ENCODE measurements at places on chromosomes 6 and 20.

- DNase-seq, result no peak
These were observed 96.3 kb downstream of the MRPL14 start for GRCh38 chr6:44030812-44031454.

DNA sequence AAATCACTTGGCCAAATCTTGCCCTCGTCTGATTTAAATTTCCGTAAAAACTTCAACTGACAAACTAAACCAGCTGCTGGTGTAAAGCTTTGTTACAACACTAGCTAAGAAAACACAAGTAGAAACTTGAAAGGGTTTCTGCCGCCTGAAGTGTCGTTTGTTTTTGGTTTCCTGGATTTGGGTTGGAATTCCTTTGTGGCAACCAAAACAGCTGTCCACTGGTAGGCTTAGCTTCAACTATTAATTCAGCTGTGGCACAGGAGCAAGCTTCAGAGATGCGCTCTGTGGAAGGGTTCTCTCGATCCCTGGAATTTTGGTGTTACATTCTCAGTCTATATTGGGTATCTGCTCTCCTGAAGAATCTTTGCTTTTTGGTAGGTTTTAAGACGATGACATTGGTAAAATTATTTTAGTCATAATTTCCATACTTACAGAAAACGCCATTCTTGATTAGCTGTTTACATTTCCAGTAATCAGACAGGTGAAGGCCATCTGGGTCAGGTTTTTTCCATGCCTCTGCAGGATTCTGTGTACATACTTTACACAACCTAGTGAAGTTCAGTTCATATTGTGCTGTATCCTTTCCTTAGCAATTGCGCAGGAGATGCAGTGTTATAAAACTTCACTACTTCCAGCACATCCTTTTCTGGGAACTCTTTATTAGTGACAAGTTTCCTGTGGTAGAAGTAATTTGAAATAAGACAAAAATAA, 29.9 kb upstream of the SAMD3 start:
- DNase-seq, result no peak

DNA sequence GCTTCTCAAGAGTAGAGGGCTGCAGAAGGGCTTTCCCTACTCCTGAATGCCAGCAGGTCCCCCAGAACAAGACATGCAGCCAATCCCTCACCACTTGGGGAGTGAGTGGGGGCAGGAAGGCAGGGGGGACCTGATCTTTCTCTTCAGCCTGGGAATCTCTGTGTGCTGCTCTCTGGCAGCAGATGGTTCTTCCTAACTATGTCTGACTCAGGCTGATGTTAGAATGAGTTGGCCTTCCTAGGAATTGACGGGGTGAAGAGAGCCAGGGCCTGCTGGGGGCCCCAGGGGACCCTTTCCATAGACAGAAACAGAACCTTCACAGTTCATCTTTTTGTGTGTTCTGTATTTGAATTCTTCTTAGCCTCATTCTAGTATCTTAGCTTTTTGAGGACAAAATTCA, 29.0 kb upstream of the TCP11 start:
- DNase-seq, result no peak

- DNase-seq, result no peak
These were observed 41.5 kb upstream of the ZNF337 start for GRCh38 chr20:25738198-25738597.

DNA sequence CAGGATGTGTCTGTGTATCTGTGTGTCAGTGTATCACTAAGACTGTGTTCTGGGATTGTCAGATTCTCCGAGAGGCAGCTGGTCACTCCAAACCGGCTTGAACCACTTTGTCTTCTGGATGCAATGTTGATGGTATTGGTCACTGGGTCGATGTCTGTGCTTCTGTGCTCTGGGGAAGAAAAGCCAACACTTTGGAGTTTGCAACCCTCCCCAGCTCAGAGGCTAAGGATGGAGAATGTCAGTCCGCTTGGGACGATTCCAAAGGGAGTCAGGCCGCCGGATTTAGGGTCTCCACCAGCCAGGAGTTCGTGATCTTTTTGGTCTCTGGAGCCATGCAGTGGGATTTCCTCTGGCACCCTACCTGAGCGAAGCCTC, 5.2 kb downstream of the MAFB start:
- DNase-seq, result no peak

- DNase-seq, result no peak
These were observed 55.6 kb downstream of the ZNF831 start for GRCh38 chr20:59219211-59219610.

GRCh38 chr6:129920103-129920798, 59.1 kb upstream of the TMEM244 start:
- DNase-seq, result no peak

DNA sequence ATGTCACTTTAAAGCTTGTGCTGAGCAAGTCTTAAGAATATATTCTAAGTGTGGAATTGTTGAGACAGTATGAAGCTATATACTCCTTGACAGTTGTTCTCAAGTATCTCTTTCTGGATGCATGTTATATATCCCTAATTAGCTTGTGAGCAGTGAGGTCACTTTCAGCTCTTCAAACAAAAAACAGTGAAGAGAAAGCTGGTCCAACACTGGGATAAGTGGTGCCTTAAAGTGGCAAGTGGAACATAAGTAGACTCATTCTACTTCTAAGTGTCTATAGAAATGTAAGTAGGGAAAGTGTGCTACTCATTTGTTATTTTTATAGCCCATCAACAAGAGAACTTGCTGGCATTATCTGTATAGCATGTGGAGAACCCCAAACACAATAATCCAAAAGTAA, 133.1 kb upstream of the BACH2 start:
- no peak for DNase-seq

- DNase-seq, result no peak
These were observed 324.8 kb downstream of the LRFN2 start for GRCh38 chr6:40262363-40262762.

DNA sequence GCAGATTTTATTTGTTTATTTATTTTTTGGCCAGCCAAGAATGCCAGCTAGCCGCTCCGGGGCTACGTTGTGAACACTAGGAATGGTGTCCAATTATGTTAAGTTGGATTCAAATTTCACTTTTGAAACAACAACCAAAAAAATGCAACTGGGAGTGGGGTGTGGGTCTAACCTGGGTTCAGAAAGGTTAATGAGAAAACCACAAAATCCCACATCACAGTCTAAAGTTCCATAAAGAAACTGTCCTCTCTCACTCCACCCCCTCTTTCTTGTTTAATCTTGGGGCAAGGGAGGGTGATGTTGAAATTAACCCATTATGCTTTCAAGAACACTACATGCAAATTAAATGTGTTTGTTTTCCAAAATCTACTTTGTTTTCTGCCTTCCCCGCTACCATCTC, 77.2 kb downstream of the LINC00237 start:
- no peak for DNase-seq

GRCh38 chr20:7637184-7637583, 303.1 kb downstream of the HAO1 start:
- no peak for DNase-seq

DNA sequence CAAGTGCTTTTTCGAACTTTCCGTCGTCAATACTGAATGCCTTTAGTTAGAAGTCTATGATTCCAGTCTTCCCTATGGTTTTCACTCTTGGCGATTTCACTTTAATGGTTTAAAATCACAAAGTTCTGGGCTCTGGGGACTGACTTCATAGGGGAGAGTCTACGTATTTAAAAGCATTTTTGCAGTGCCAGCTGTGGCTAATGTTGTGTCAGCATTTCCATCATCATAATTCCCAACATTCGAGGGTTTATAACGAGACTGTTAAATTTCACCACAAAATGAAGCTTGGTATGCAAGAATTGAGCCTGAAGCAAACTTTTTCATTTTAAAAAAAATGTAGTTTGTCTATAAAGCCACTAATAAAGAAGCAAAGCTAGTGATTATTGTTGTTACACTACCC, 242.7 kb downstream of the SOX4 start:
- no peak for DNase-seq

- DNase-seq, result peak; percentile 37
These were observed 44.2 kb upstream of the SUPT3H start for GRCh38 chr6:45421709-45422502.

GRCh38 chr6:33882154-33882553, 78.4 kb upstream of the MLN start:
- DNase-seq, result no peak

GRCh38 chr6:3323148-3323547, 64.4 kb downstream of the PSMG4 start:
- DNase-seq, result no peak

DNA sequence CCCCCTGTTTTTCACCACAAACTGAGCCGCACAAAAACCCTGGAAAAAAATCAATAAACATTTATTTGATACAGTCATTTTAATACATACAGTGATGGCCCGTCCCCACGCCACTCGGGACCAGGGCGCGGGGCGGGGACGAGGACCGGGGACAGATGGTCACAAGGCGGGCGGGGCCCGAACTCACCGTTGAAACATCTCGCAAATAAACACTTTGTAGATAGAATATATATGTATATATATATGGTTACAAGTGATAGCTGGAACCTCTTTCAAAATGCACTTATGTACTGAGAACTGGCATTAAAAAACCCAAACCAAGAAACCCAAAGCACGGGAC, 418 bp upstream of the UCKL1 start:
- DNase-seq, result no peak

- DNase-seq, result no peak
These were observed 34.3 kb downstream of the GPLD1 start for GRCh38 chr6:24455061-24455460.

DNA sequence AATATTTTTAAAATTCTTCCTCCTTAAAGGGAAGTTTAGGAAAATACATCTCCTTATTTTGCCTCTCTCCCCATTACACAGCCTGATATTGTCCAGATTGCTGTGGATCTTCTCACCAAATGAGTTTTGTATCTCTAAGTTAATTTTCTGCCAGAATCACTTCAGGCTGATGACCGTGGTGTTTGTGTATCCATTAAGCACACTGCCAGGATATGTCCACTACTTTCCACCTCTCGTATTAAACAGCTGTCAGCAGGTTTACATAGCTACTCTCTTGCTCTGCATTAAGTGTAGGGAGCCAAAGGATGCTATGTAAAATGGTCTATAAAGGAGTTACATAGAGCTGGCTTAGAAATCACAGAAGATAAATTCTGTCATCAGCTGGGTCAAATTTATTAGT, 201.1 kb downstream of the ZFAND3 start:
- no peak for DNase-seq

- DNase-seq, result no peak
These were observed 83.0 kb downstream of the YTHDF1 start for GRCh38 chr20:63132715-63133471.

GRCh38 chr6:35445691-35446090, 6.4 kb upstream of the FANCE start:
- no peak for DNase-seq

- DNase-seq, result no peak
These were observed 114.4 kb downstream of the PDSS2 start for GRCh38 chr6:107344981-107345380.

Measured in stimulated activated CD4-positive, alpha-beta T cell treated with anti-CD3 and anti-CD28 coated beads, TNF-alpha, amount 100 ng/mL, for 1 hour (primary cell).